Stimulated activated CD4-positive, alpha-beta T cell treated with anti-CD3 and anti-CD28 coated beads, Interleukin-4, amount 100 ng/mL, for 48 hours (primary cell): ENCODE measurements at places on chromosomes 3 and 15.

DNA sequence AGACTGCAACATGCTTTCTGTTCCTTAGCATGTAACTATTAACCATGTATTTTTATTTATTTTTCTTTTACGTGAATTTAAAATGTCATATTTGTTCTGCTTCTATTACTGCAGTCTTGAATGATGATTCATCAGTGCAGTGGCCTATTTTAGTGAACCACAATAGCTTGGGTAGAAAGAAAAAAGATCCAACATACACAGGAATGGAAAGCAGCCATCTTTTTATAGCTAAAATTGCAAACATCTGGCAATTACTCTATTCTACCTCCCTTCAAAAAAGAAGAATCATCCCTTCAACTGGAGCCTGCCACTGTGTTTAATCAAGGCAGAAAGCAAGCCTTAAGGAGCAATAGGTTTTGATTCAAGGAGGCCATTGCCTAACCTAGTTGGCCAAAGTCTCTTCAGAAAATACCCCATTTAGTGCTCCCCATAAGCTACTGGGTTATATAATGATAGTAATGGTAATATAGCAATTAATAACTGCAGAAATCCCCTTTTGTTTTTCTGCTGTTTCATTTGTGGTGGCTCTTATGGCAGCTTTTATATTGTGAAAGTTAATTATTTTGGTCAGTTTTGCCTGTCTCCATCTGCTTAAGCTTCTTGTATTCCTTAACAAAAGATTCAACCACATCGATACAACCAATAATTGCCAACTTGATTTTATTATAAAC lies 267.3 kb downstream of the LPP start:
- no peak for DNase-seq

DNA sequence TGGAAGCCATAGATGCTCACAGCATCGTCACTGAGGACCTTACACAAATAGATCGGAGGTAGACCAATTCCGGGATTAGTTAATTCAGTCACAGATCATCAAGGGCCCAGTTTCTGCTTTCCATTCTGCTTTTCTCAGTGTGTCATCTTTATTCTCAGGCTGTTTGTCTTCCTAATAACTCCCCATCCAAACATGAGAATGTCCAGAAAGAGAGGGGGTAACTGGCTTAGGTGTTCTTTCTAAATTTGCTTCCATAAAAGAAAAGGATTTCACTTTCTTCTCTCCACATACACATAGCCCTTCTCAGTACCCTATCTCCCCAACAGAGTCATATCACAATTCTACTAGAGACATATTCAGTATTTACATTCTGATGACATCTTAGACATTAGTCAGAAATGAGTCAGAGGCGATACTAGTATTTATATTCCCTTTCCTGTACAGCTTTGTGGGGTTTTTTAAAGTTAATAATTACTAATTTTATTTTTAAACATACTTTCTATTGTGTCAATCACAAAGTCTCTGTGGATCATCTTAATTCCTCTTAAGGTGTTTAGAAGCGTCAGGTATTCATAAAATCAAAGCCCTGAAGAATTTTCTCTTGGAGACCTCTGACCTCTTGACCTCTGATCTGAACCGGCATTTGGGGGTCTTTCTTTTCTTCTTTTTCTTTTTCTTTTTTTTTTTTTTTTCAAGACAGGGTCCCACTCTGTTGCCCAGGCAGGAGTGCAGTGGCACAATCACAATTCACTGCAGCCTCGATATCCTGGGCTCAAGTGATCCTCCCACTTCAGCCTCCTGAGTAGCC lies 24.3 kb upstream of the IL12A start:
- no peak for DNase-seq

DNA sequence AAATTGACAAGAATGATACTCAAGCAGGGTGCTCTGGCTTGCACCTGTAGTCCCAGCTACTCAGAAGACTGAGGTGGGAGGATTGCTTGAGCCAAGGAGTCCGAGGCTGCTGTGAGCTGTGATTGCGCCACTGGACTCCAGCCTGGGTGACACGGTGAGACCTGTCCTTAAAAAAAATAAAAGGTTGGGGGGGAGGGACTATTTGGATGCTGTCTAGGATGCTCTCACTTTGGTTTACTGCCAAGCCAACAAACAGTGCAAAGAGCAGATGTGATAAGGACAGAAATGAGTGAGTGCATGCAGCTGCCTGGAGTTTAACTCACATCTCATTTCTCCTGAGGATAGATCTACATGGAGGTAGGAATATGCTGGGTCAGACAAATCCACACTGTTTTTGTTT lies 130.0 kb downstream of the FRMD4B start:
- DNase-seq: no peak

- DNase-seq: no peak
These were observed 16.8 kb downstream of the ATG7 start for GRCh38 chr3:11288786-11289637.

DNA sequence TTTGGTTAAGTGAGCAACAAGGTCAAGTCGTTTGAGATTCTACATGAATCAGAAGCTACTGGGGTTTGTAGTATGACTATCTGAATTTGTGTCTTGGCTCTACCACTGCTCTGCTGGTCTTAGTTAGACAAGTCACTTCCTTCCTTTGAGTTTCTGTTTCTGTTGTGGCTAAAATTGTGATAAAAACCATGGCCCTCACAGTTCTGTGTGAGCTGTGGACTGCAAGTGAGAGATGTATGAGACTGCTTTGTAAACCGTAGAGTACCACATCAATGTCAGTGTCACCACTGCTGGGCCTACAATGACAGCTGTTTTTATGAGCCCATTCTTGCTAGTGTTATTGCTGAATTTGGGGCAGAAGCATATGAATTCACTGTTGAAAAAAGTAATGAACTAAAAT lies 32.7 kb downstream of the RARB start:
- DNase-seq: no peak

- DNase-seq: no peak
These were observed 4.7 kb downstream of the RBMS3 start for GRCh38 chr3:29285471-29286071.

DNA sequence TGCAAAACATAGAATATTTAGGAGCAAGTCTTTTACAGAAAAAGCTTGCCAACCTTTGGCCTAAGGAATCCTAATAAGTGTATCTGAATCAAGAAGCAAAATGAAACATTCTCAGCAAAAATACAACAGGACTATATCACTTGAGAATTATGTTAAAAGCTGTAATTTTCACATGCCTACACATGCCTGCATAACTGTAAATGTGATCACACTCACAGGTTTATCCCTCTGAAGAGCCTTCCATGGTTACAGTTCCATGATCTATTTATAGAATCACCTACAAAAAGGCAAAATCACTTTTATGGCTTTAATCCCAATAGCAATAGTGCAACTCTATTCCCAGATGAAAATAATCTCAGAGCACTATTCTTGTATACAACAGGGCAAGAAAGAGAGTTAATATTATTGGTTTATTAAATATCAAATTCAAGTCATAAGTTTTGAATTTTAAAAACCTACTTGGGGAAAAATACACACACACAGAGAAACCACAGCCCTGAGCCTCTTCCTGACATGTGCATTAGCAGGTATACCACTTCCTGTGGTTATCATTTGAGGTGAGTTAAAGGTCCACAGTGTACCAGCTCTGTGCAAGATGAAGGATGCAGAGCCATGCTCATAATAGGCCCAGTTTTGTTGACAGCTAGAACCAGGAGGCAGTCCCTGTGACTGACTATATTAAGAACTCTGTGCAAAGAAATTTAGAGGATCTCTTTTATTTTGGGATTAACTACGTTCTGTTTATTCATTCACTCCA lies 252.5 kb upstream of the TGFBR2 start:
- DNase-seq: no peak

GRCh38 chr3:72223116-72223515 lies 438.2 kb upstream of the PROK2 start:
- no peak for DNase-seq

DNA sequence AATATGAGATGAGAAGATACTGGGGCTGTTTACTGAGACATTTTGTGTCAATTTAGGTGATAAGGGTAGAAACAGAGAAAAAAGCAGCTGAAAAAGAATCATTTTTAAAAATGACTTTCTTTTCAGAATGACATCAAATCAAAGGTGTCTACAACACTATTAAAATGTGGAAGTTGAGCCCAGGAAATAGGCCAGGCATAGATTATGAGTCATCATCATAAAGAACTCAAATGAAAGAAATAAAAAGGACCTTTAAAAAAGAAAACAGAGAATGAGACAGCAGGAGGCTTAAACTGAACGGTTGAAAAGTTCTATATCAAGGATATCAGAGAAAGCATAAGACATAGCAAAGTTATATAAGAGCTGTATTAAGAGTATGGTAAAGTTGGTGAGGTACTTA lies 442.5 kb downstream of the CNTN6 start:
- DNase-seq: no peak

DNA sequence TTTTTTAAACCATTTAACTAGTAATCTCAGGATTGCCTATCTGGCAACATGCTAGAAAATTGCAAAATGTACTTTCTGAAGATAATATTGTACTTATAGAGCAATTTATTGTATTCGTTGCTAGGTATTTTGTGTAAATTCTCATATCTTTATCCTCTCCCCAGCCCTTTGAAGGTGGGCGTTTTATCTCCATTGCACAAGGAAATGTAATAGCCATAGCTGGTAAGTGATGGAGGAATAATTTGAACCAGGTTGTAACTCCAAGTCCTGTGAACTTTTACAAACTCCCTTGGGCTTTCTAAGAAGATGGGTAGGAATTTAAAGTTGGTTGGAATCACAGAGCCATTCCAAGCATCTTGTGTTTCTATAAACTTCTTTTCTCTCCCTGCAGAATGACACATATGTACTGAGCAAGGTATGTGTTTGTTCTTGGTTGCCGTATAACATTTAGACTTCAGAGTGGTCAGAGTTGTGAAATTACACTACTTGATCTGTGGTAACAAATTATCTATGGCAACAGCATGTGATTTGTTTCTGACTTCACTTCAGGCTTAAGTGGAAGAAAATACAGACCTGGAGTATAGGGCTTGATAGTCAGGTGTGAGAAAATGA lies 170.9 kb downstream of the AKAP13 start:
- no peak for DNase-seq

- DNase-seq: no peak
These were observed 1115.1 kb upstream of the CADM2 start for GRCh38 chr3:83843716-83844115.

DNA sequence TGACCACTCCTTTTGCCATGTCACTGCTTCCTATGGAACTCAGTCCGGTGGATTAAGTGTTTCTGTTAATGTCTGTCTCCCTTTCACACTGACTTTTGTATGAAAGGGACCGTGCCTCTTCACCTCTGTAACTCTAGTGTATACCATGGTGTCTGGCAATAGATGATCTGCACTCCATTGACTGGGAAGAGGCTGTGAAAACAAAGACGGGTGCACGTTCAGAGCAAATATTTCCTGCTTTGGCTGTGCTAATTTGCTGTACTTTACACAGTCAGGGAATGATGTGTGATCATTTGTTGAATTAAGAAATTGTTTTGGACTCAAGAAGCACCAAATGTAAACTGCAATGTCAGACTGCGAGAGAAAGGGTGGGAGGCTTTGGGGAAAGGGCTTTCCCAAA lies 315.2 kb downstream of the RORA start:
- DNase-seq: no peak

DNA sequence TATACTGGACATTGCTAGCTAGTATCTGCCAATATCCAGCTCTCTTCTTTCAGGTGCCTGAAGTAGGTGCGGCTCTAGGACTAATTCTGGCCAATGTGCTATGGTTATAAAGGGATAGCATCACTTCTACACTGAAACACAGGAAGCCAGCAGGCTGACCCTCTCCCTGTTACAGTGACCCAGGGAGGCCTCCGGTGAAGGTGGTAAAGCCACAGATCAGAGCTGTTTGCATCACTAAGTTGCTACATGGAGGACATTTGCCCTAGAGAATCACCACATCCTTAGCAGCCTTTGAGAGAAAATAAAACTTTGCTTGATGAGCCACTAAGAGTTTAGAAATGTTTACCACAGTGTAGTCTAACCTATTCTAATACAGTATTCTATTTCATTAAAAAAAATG lies 161.4 kb downstream of the CHST2 start:
- DNase-seq: no peak

DNA sequence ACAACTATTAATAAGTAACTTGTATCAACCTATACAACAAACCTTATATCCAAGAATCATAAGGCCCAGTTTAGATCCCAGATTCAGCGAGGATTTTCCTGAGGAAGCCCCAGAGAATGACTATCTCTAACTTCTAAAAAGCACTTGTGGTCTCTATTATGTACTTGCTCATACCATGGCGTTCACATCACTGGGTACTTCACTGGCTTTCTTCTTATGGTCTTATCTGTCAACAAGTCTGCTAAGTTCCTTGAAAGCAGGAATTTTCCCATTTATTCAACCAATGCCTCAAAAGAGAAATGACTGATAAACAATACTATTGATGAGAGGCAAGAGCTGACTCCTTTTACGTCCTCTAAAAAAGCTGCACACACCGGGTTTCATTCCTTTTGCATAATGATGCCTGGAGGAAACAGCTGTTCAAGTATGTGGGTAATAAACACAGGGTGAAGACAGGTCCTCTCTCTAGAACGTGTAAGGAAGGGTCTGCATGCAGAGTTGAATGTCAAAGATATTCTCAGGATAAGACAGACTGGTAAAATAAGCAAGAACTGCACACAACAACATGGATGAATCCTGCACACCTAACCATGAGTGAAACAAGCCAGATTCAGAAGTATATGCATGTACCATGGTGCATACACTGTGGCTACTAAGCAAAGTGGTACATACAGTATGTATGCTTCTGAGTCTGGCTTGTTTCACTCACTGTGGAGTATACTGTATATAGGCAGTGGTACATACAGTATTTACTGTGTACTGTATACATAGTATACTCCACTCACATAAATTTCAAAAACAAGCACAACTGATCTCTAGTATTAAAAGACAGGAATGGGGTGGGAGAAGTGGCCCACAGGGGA lies 408.7 kb downstream of the SHQ1 start:
- no peak for DNase-seq

DNA sequence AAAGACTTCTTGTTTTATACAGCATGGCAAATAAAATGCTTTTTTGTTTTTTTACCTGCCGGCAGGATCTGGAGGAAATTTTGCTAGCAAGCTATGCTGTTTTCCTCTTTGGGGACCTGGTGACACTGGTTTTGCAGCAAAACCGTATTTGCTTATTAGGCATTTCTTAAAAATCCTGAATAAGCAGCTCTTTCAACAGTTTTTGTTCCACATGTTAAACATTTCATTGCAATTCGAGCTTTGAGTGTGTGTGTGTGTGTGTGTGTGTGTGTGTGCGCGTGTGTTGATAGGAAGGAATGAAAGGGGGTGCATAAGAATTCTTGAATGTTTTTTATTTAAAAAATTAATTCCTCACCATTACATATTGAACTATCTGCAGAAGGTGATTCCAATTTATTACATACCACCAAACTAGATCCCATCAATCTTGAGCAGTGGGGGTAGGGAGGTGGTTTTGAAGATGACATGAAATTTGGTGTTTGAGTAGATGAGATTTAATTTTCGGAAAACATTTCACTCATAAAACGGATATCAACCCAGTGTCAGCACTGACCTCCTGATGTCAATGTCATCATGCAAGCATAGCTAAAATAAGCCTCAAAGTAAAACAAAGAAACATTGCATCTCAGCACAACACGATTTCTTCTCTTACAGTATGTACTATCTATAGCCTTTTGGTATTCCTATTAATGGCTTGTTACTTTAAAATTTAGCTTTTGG lies 17.3 kb downstream of the ZBTB38 start:
- no peak for DNase-seq

GRCh38 chr15:64314456-64314855 lies 41.5 kb downstream of the CSNK1G1 start:
- no peak for DNase-seq

GRCh38 chr15:101170568-101171350 lies 81.1 kb downstream of the CHSY1 start:
- no peak for DNase-seq
